Activated T-helper 1 cell treated with anti-CD3 and anti-CD28 coated beads, Interleukin-12 subunit alpha, Interleukin-12 subunit beta, Interleukin-2, Interleukin-4 antibody, amounts not matched to agents 30 ng/mL and 10 ng/mL and 1 ng/mL, durations not matched to agents 14 hours and 24 hours and 36 hours (primary cell): ENCODE measurements at places on chromosomes 6 and 20. TPM values are rescaled to one million over a fixed set of nuclear protein-coding genes. Genes with fewer than 3 reads are reported as not detected.

Gene RIPPLY2
- not detected in 2 replicates for total RNA-seq

Gene MMP24
- total RNA-seq, result 0.05 TPM in 1 of 2 replicates, not detected in the other

Gene MICB
- total RNA-seq, result 36.1 and 37.5 TPM in 2 replicates

Gene C6orf58
- total RNA-seq, result 0.16 TPM in 1 of 2 replicates, not detected in the other

Gene SRSF12
- 0.07 and 0.10 TPM in 2 replicates for total RNA-seq

Gene LCA5
- 0.08 and 0.17 TPM in 2 replicates for total RNA-seq

Gene PKIB
- total RNA-seq, result 0.44 TPM in 1 of 2 replicates, not detected in the other

Gene SAPCD1
- 16.7 and 17.0 TPM in 2 replicates for total RNA-seq

Gene STMND1
- not detected in 2 replicates for total RNA-seq

Gene FNDC11
- 0.15 and 0.26 TPM in 2 replicates for total RNA-seq

Gene EFCAB8
- 0.05 and 0.39 TPM in 2 replicates for total RNA-seq

Gene PRRT1
- 0.24 and 0.57 TPM in 2 replicates for total RNA-seq

Gene ZNF184
- 7.6 and 8.0 TPM in 2 replicates for total RNA-seq

Gene TPBG
- total RNA-seq, result not detected in 2 replicates

Gene TNFAIP3
- total RNA-seq, result 250 and 257 TPM in 2 replicates

Gene RSPH4A
- 0.36 TPM in 1 of 2 replicates, not detected in the other for total RNA-seq

Gene ENPP5
- total RNA-seq, result not detected in 2 replicates

Gene TCP11
- not detected in 2 replicates for total RNA-seq

Gene HRH3
- not detected in 2 replicates for total RNA-seq

Gene ANKRD60
- not detected in 2 replicates for total RNA-seq

Gene IFT52
- total RNA-seq, result 18.3 and 18.7 TPM in 2 replicates

Gene THBS2
- total RNA-seq, result not detected in 2 replicates

Gene OR2H1
- total RNA-seq, result not detected in 2 replicates

Gene PACRG
- total RNA-seq, result 0.36 TPM in 1 of 2 replicates, not detected in the other

Gene MEI4
- not detected in 2 replicates for total RNA-seq

Gene SLC44A4
- 0.12 TPM in 1 of 2 replicates, not detected in the other for total RNA-seq

Gene PANK2
- total RNA-seq, result 51.4 and 54.6 TPM in 2 replicates

Gene SLC22A3
- total RNA-seq, result not detected in 2 replicates

Gene SCUBE3
- 0.05 TPM in 1 of 2 replicates, not detected in the other for total RNA-seq

Gene TXLNB
- total RNA-seq, result 0.08 TPM in 1 of 2 replicates, not detected in the other

Gene DHX16
- total RNA-seq, result 52.0 and 54.2 TPM in 2 replicates

Gene TRIM10
- total RNA-seq, result 0.05 and 0.08 TPM in 2 replicates

Gene TRAPPC3L
- not detected in 2 replicates for total RNA-seq

Gene MYO6
- total RNA-seq, result 0.37 and 0.83 TPM in 2 replicates

Gene RSPH9
- not detected in 2 replicates for total RNA-seq
